ELF-1 (cell line): ENCODE measurements at places on chromosomes 4 and X.
A peak's percentile ranks its signal among the peaks of the same experiment; 100 is the strongest.

DNA sequence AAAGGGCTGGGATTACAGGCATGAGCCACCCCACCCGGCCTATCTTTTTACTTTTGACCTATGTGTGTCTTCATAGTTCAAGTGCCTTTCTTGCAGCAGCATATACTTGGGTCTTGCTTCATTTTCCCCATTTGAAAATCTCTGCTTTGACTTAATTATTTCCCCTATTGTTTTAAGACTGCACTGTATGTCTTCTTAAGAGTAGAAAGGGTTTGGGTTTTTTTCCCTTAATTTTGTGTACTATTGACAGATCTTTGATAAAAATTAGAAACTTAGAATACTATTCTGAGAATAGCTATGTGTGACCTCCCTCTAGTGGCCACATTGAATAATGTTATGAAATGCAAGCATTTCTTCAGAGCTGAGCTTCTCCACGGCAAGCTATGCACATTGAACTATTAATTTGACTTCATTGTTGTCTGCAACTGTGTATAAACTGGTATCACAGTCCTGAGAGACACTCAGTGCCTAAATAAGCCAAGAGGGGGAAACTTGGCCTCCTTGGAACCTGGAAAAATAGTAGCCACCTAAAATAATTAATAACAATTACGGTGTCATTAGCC lies 8.7 kb upstream of the SLC25A4 start:
- DNase-seq = no peak

- no peak for DNase-seq
These were observed 2.7 kb upstream of the ATP10D start for GRCh38 chr4:47482326-47482725.

- no peak for DNase-seq
These were observed 628 bp downstream of the SCLT1 start for GRCh38 chr4:129092631-129093190.

- peak; percentile 70 for DNase-seq
These were observed 863 bp upstream of the FAM193A start for GRCh38 chr4:2535376-2536192.

GRCh38 chr4:83486457-83487129 lies 1.7 kb upstream of the ABRAXAS1 start:
- DNase-seq = peak; percentile 60

GRCh38 chr4:87469390-87469789 lies 47.0 kb downstream of the NUDT9 start:
- DNase-seq = no peak

GRCh38 chrX:107718156-107718621 lies 57.4 kb downstream of the TSC22D3 start:
- peak; percentile 90 for DNase-seq

GRCh38 chr4:184479516-184479950 lies 5.2 kb upstream of the IRF2 start:
- no peak for DNase-seq

DNA sequence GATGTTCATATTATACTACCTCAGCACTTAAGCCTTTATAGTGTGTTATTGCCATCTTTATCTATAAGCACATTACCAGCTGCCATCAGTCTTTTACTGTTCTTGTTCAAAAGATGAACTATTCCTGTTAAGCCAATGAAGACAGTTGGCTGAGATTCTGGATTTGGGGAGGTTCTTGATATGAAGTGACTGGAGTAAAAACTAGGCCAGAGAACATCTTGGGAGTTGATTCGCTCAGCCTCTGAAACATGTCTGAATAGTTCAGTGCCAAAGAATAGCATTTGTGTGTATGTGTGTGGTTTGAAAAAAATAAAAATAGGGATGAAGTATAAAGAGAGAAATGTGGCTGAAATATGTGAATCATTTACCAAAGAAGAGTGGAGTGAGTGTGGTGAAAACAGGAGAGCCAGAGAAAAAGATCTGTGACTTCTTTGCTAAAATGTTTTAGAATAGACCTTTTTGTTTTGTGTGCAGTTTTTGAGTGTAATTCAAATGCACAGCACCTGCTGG lies 15.2 kb downstream of the EXOC1 start:
- no peak for DNase-seq
